HS-5 (cell line): ENCODE measurements at places on chromosomes 7 and 10.

DNA sequence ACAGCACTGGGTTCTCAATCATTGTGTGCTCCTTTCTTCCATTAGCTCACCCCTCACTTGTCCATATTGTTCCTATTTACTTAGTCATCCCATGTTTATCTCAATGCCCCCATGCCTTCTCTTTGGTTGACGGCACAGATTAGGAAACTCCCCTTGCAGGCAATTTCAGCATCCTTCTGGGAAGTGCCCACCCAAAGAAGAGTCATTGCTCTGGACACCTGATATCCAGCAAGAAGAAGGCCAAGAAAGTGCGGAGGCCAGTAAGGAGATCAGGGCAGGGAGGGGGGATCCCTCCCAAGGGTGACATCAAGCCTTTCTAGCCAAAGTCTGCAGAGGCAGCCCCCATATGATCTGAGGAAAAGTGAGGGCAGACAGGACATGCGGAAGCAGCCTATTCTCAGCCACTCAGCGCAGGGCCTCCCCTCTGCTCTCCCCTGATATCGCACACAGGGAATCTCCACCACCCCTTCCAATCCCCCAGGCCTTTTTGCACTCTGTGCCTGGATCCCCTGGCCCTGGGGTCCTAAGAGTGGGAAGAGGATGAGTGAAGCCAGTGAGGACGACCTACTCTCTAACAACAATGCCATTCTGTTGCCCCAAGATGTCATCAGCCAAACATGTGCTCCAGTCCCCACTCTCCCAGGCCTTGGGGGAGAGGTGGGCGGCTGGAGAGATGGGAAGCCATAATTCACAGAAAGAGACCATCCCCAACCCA, 1.8 kb downstream of the TRPV6 start:
- no peak for DNase-seq

GRCh38 chr7:132789281-132789680, 213.0 kb upstream of the PLXNA4 start:
- no peak for DNase-seq

DNA sequence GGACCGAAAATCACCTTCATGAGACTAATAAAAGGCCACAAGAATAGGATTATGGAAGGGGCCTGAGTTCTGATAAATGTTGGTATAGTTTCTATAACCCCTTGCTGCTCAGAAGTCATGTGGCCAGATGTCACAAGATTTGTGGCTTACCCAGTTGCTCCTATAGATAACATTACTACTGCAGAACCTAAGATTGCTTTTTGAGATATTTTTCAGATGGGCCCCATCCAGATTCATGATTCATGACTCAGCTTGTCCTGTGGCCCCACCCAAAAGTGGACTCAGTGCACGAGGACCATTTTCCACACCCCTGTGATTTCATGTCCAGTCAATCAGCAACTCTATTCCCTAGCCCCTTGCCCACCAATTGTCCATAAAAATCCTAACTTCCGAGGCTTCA, 209.0 kb downstream of the ACTR3B start:
- no peak for DNase-seq

DNA sequence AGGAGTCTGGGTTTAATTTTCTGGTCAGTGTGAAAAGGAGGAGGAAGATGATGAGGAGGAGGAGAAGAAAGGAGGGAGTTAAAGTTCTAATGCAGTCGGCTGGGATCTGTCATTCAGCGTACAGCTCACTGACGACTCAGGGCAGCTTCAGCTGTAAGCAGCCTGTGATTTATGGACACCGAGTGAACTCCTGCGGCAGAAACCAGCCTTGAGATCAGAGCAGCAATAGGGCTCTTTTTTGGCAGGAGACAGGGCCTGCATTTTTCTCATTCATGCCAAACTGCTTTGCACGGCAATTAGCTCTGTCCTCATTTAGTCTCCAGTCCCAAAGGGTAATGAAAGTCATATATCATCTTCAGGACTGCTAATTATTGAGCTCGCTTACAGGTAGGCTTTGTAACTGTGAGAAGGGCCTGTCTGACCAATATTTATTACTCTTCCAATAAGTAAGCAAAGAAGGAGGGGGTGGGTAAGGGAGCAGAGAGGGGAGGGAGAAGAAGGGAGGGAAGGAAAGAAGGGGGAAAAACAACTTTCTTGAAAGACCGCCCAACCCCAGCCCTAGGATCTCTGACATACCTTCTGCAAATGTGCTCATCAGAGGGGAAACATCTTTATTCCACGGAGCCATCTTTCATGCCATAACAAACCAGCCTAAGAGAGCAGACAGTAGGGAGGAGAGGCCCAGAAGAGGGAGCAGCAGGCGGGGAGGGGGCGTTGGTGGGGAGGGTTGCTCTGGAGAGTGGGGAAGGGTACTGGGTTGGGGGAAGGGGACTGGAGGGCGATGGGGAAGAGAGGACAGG, 48.1 kb upstream of the COMTD1 start:
- DNase-seq = no peak

DNA sequence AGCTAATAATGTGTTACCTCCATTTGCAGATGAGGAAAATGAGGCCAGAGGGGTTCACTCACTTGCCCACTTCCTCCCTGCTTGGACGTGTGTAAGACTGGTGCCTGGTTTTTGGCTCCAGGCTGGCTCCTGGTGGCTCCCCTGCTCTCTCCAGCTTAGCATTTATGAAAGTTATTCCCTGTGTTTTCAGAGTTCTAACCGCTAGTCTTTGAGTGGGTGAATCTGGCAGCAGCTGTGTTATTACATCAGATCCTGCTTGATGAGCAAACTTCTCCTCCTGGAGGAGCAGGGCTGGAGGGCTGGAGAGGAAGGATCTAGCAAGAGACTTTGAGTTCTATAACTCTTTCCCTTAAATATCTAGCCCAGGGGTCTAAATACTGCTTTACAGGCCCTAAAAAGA, 80.9 kb upstream of the AGBL3 start:
- DNase-seq = peak; percentile 35

DNA sequence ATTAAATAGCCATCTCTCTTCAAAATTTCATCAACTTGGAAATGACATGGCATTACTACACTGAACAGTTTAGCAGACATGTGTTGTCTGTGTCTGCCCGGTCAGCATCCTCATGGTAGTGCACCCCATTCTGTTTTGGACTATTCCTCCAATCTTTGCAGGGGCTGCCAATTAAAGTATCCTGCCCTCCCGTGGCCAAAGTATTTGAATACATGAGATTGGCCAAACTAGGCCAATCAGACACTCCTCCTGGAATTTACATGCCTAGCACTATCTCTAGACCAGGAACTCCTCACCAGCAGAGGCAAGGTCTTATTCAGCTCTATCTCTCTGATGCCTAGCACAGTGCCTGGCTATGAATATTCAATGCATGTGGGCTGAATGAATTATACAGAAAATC, 4.4 kb downstream of the SHTN1 start:
- no peak for DNase-seq

DNA sequence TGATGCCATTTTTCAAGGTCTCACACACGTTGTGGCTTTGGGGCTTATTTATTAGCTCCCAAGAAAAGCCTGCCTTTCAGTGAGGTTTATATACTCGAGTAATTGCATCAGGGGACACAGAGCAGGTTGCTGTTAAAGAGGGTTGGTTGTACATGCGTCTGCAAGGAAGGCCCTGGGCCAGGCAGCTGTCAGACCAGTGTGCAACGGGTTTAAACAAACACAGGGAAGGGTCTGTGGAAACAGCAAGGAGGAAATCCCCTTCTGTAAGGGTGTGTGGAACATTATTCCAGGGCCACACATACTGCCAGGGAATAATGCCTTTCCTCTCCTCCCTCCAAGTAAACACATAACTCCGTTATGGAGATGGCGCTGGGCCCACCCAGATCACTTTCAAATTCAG, 1.7 kb upstream of the CHST15 start:
- DNase-seq = no peak

DNA sequence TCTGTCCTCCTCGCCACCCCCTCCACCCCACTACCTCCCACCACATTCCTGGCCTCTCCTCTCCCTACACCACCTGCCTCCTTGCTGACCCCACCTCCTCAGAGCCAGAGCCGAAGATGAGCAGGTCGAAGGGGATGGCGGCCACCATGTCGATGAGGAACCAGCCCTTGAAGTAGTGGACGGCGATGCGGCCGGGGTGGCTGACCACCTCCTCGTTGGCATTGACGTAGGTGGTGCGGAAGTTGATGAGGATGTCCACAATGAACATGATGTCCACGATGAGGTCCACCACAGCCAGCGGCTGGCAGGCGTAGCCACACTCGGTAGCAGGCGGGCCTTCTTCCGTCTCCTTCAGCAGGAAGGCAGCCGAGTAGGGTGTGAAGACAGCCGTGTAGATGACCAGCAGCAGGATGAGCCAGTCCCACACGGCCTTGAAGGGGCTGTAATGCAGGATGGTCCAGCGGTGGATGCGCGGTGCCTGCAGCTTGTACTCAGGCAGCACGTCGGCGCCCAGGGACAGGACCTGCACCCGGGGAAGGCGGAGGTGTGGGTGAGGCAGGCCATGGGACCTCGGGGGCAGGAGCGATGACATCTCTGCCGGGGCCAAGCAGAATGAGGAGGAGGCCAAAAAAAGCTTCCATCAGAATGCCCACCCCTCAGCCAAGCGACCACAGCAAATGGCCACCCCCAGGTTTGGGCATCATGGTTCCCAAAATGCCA, 25.6 kb downstream of the KCNH2 start:
- DNase-seq = no peak

- peak; percentile 36 for DNase-seq
Observed at GRCh38 chr7:116986611-116987565, 33.6 kb downstream of the ST7 start.

GRCh38 chr7:15159261-15159660, 256.7 kb upstream of the DGKB start:
- no peak for DNase-seq

DNA sequence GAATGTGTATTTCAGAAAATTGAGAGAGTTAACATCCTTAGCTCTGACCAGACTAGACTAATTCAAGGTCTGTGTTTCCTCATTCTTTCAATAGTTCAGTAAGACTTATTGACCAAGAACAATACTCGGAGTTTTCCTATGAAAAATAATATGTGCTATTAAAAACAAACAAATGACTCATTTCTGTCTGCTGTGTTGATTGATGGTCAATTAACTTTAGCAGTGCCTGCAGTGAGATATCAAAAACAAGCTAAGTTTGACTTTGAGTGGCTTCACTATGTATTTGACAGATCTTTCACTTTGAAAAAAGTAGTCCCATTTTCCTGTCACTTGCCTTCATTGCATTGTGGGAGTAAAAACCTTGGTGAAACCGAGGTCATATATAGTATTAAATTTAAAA, 91.0 kb downstream of the GNAT3 start:
- DNase-seq = no peak

DNA sequence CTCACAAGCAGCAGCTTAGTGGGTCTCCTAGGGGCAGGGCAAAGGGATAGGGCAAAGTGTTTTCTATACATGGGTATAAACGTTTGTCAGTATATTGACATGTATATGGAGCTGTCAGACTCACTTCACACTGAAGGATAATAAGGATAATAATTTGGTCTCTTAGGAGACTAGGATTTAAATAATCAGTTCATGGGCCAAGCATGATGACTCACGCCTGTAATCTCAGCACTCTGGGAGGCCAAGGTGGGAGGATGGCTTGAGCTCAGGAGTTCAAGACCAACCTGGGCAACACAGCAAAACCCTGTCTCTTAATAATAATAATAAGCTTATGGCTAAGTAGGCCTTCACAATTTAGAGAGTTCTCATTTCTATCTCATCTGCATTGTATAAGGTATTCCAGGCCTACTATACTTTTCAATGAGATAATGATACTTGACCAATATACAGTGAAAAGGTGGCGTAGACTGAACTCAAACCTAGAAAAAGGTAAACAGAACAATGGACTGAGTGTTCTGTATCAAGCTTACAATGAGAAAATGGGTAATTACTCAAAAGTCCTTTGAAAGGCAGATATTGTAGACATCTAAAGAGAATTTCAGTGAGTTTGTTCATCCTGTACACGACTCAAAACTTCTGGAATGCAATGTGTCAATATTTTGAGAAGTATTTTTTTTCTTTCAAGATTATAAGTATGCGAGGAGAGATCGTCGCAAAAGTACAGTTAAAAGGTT, 7.0 kb downstream of the GSAP start:
- DNase-seq = no peak

- DNase-seq = no peak
Observed at GRCh38 chr10:80553436-80553835, 15.7 kb downstream of the SH2D4B start.

DNA sequence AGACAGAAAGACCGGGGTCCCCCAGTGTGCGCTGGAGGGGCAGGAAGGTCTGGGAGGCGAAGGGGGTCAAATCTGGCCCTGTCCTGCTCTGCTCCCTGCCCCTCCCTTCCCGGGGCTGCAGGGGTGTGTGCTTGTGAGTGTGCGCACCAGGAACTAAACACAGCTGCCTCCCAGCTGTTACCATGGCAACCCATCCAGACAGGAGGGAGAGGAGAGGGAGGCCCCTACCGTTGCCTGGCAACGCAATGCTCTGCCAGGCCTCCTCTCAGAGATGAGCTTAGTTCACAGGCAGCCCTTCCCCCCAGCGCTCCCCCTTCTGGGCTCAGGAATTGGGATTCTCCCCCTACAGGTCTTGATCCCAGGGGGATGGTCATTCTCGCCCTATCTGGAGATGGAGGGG, 6.1 kb downstream of the NYAP1 start:
- DNase-seq = no peak

- no peak for DNase-seq
Observed at GRCh38 chr7:107661865-107662379, 1.3 kb downstream of the SLC26A4 start.

DNA sequence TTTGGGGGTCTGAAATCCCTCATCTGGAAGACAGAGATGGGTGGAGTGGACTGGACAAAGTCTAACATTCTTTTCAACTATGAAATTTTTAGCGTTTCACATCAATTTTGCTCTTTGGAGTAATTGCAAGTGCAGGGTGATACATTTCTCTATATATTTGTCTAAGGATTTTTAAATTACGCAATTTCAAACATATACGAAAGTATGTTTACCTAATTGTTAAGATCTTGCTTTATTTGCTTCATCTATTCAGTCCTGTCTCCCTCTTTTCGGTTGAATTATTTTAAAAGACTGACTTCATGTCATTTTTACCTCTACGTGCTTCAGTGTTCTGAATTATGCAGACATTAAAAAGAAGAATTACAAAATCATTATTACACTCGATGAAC, 101.9 kb upstream of the CREB5 start:
- DNase-seq = no peak

GRCh38 chr7:127838816-127839415, 186.9 kb downstream of the SND1 start:
- DNase-seq = no peak

- peak; percentile 89 for DNase-seq
Observed at GRCh38 chr7:45689011-45689796, 115.0 kb downstream of the ADCY1 start.

DNA sequence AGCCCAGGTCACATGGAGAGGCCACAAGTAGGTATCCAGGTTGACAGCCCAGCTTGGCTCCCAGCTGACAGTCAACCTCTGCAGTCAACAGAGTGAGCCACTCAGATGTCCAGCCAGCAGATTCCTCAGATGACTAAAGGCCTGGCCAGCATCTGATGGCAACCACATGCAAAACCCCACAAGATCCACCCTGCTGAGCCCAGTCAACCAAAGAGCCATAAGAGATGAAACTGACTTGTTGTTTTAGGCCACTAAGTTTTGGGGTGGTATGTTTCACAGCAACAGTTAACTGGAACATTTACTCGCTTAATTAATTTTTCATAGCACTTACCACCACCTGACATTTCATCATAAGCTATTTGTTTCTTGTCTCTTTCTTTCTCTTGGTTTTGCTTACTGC, 107.3 kb upstream of the KDM7A start:
- no peak for DNase-seq

GRCh38 chr7:133354546-133355324, 101.9 kb downstream of the EXOC4 start:
- no peak for DNase-seq

GRCh38 chr7:620056-620455, 100.4 kb upstream of the PDGFA start:
- DNase-seq = peak; percentile 61

GRCh38 chr10:15262036-15262713, 93.7 kb upstream of the NMT2 start:
- DNase-seq = no peak
